Brain pericyte (primary cell): ENCODE measurements at places on chromosomes 5 and 9.
A peak's percentile ranks its signal among the peaks of the same experiment; 100 is the strongest.

- DNase-seq: peak; percentile 47
Measured at GRCh38 chr9:117782931-117783788, 79.0 kb downstream of the TLR4 start.

- DNase-seq: no peak
Measured at GRCh38 chr5:26339576-26339975, 698.8 kb downstream of the CDH9 start.

DNA sequence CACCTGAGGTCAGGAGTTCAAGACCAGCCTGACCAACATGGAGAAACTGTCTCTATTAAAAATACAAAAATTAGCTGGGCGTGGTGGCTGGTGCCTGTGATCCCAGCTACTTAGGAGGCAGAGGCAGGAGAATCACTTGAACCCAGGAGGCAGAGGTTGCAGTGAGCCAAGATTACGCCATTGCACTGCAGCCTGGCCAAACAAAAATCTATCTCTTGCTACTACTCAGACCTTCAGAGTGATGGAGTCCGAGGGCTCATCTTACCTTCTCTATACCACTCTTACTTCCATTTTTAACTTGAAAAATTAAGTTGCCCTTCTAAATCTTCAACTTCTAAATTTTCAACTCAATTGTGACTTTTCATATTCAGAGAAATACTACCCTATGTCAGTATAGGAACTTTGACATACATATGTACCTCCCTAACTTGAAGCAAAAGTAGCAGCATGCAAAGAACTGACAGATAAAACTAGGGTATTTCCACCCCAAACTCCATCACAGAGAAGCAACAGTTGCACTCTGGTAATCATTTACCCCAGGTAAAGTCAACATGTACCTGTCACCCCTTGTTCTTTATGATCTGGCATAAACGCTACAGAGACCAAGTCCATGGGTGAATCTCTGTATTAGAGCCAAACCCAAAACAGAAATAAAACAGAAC lies 11.4 kb downstream of the ZFAND5 start:
- DNase-seq: no peak

DNA sequence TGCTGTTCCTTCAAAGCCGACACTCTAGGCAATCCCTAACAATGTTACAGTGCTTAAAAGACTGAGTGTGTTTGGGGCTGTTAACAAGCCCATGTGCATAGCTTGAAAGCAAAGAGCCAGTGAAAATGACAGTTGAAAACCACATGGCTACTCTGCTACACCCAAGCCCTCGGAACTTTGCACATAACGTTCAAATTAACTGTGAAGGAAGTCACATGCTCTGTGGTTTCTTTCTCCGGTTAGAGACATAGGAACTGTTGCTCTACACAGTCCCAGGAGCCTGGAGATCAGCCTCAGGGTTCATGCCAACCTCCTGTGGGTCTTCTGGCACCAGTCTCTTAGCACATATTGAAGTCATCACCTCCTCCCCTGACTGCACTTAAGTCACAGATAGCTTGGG lies 51.1 kb downstream of the C9orf152 start:
- DNase-seq: peak; percentile 69

DNA sequence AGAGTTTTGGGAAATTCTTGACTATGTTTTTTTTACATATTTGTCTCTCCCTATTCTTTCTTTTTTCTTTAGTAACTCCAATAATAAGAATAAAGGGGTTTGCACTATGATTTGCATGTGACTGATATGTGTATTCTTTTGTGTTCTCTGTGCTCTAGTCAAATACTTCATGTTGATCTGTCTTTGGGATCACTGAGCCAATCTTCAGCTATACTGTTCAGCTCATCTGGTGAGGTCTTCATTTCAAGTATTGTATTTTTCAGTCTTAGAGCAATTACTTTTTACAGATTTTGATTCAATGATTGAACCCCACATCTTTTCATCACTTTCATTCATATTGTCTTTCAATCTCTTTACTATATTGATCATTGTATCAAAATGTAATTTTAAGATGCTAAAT lies 58.1 kb upstream of the TAF11L2 start:
- no peak for DNase-seq

DNA sequence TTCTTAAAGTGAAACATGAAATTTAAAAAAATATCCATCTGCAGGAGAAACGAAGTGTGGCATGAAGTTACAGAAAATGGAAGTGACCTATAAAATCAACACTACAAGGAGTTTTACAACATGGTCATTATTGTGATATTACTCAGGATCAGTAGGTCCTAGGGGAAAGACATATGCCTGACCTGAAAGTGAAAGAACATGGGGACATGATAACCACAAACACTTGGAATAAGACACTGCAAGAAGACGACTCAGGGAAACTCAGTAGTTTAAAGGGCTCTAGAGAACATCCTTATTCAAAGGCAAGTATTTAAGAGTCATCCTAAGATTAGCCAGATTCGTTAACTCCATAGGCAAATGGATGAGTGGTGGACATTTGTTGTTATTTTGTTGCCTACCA lies 19.9 kb upstream of the LPAR1 start:
- DNase-seq: no peak

DNA sequence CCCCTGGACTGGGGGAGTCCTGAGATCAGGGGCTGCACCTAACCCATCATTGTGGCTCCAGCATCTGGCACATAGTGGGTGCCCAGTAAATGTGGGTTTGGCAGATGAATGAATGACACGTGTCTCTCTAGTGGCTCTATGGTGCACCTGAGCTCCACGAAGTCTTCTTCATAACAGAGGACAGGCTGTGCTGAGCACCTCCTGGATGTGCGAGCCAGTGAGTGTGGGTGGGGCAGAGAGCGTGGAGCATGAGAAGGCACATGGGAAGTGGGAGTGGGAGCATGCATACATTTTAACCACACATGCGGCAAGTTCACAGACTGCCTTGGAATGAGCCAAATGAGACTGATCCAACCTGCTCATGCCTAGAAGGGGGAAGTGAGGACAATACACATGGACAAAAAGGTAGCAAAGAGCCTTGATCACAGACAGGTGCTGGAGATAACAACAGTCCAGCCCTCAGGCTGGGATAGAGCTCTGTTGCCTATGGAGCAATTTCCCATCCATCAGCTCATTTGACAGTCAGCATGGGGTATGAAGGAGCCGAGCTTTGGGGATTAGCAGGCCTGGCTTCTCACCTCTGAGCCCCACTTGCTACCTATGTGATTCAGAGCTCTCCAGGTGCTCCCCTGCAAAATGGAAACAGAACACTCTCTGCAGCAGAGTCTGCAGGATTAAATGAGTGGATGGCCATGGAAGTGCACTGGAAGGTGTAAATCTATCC lies 76.2 kb upstream of the TBC1D2 start:
- DNase-seq: no peak

GRCh38 chr9:133468777-133469421 lies 9.1 kb downstream of the CACFD1 start:
- no peak for DNase-seq

DNA sequence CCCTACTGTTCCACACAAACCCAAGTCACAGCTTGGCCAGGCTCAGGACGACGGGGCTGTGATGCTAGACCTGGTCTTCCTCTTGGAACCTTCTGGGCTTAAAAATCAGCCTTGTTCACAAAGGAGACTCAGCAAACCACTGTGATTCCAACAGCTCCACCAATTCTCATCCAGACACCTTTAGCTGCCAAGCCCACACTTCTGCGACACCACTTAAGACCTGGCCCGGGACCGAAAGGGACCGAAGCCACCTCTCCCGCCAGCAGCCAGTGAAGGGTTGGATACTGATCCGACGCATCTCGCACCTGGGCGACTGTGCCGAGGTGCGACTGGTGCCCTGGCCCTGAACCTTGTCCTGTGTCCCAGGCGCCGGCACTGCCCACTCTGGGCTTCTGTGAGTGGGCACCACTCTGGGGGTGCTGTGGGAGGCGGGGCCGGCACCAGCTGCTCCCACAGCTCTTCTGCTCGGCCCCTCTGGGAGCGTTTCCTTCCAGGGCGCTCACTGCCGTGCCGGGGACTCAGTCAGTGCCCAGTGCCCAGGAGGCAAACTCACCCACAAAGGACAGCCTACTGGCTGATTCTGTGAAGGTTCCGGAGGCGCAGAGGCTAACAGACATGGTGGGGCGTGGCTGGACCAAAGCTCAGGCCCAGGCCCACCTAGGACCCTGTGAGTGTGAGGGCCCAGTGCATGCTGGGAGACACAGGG lies 50.9 kb downstream of the EXD3 start:
- no peak for DNase-seq

DNA sequence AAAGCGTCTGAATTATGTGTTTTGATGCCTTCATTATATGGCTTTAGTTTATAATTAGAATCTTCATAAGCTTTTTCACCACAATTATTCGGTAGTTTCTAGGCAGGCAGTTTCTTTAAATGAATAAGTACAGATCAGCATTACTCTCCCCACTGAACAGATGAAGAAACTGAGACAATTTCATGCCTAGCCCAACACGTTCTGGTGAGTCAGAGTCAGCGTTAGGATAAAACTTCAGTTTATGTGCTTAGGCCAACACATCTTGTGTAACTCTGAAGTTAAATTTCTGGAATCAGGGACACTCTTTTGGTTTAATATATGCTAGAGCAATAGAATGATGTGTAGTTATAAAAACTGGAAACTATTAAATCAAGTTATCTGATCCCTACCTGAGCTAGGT lies 186.7 kb upstream of the ELL2 start:
- no peak for DNase-seq

DNA sequence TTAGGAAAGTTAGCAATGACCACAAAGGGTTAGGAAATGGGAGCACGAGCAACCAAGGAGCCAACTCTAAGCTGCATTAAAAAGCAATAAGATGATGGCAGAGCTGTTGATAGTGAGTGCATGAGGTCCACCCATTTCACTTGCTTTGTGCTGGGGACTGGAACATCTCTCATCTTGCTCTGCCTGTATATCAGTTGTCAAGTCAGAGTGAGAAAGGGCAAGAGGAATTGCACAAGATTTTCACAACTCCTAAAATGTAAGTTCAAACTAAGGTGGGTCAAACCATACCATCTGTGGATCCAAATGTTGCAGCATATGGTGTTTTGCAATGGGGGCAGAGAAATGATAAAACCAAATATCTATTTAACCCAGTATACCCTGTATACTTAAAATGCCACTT lies 2.8 kb upstream of the ESM1 start:
- DNase-seq: no peak
